Activated CD4-positive, alpha-beta T cell treated with anti-CD3 and anti-CD28 coated beads, Interleukin-2, amount 10 ng/mL, durations not matched to agents 24 days and 14 days (primary cell): ENCODE measurements at places on chromosomes 11 and 22. TPM values are rescaled to one million over a fixed set of nuclear protein-coding genes. Genes with fewer than 3 reads are reported as not detected.

The CAVIN3 gene
- 35.7 and 36.0 TPM in 2 replicates for total RNA-seq

The TBX1 gene
- total RNA-seq, result 0.09 TPM in 1 of 2 replicates, not detected in the other

The PRG2 gene
- total RNA-seq, result 0.35 and 0.38 TPM in 2 replicates

The SSH3 gene
- total RNA-seq, result 7.1 and 8.1 TPM in 2 replicates

The IL18 gene
- 0.12 TPM in 1 of 2 replicates, not detected in the other for total RNA-seq

The VSIG2 gene
- 0.23 TPM in 1 of 2 replicates, not detected in the other for total RNA-seq

The MUC15 gene
- not detected in 2 replicates for total RNA-seq

The RNF141 gene
- 14.3 and 15.4 TPM in 2 replicates for total RNA-seq

The OR4D11 gene
- total RNA-seq, result not detected in 2 replicates

- H3K27ac ChIP-seq, result no peak overlapping the region
- no peak overlapping the region for H3K4me3 ChIP-seq
- no peaks in the 10 kb centered on the region for H3K36me3 ChIP-seq
- H3K27me3 ChIP-seq, result peaks cover 11% of the 10 kb centered on the region
- DNase-seq, result no peak
- no peaks in the 10 kb centered on the region for H3K4me1 ChIP-seq
These were observed 1.4 kb upstream of the MS4A13 start for GRCh38 chr11:60513496-60514460.

DNA sequence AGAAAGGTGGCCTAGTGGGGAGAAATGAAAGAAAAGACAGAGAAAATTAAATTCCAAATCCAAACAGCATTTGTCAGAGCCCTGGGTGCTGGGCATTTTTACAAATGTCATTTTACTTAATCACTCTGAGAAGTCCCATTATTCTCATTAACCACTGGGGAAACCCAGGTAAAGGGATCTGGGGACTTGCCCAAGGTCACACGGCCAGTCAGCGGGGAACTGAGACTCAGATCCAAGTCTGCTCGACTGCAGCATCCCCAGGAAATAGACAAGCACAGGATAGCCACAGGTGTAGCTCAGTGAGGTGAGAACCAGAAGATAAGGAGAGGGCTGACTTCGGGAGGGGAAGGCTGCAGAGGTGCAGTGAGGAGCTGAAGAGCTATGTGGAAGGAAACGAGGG, 7.9 kb downstream of the NRXN2 start:
- H3K27ac ChIP-seq, result no peak overlapping the region
- peaks cover 2% of the 10 kb centered on the region for H3K4me1 ChIP-seq
- no peak overlapping the region for H3K4me3 ChIP-seq
- H3K36me3 ChIP-seq, result no peaks in the 10 kb centered on the region

DNA sequence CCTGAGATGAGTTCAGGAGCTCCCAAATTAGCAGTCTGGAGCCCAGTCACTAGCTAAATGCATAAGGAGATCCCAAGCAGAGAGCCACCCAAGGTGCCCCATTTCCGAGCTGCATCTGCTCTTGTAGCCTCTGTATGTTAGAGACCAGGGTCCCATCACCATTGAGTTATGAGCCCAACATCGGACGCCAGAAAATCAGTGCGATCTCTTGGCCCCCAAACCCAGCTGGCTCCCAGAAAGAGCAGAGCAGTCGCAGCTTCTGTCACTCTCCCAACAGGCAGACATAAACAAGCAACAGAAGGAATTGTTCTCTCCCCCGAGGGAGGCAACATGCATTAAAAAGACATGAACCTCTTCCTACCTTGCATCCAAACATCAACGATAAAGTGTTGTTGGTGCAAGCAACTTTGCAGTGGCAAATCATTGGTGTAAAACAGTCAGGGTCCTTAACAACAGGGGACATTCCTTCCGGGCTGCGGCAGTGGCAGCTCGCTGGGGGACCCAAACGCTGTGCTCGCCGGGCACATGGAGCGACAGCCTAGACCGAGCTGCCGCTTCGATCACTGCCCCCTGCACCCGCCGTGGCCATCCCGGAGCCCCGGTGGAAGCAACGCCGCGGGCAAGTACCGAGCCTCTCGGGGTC, 907.1 kb downstream of the DLG2 start:
- H3K4me1 ChIP-seq, result peaks cover 5% of the 10 kb centered on the region
- H3K36me3 ChIP-seq, result no peaks in the 10 kb centered on the region
- DNase-seq, result peak; percentile 54
- peaks cover 21% of the 10 kb centered on the region for H3K27me3 ChIP-seq

DNA sequence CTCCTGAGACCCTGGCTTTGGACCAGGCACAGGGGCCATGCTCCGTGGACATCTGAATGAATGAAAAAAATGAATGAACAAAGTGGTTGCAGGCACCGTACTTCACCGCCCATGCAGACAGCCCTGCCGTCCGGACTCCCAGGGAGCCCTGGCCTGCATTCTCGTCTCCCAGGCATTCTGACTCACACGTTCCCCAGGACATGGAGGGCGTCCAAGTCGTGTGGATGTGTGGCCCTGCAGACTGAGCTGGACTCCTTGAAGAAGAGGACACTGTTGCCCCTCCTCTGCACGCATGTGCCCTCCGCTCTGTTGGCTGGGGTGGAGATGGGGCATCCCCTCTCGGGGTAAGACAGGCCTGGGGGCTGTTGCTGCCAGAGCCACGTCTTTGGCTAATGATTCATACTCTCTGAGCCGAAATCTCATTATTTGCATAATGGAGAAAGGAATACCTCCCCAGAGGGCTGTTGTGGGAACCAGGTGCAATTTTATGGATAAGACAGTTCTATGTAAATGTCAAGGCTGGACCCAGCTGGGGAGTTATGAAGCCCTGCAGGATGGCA, 49.7 kb downstream of the RTL6 start:
- H3K4me1 ChIP-seq, result no peaks in the 10 kb centered on the region
- no peaks in the 10 kb centered on the region for H3K36me3 ChIP-seq
- peaks cover 2% of the 10 kb centered on the region for H3K27me3 ChIP-seq
- no peak overlapping the region for H3K27ac ChIP-seq
- no peak overlapping the region for H3K4me3 ChIP-seq
- no peak for DNase-seq

- no peaks in the 10 kb centered on the region for H3K4me1 ChIP-seq
- H3K27me3 ChIP-seq, result peaks cover 17% of the 10 kb centered on the region
- DNase-seq, result no peak
- no peaks in the 10 kb centered on the region for H3K36me3 ChIP-seq
- H3K4me3 ChIP-seq, result no peak overlapping the region
These were observed 7.7 kb downstream of the OR2AG1 start for GRCh38 chr11:6790546-6790945.

DNA sequence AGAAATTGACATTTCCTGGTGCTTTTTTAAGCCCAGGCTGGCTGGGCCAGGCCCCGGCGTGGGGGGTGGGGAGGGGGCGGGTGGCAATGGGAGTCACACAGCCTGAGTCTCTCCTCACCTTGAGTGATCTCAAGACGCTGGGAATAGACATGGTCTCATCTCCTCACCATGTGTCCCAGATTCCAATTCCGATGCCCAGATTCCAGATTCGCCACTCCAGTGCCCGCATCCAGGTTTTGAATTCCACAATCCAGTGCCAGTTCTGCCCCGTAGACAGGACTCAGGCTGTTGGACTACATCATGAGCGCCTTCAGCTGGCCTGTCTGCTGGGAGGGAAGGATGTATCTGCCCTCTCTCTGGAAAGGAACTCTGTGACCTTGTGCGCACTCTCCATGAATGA, 19.1 kb downstream of the KCNC1 start:
- H3K4me1 ChIP-seq, result no peaks in the 10 kb centered on the region
- no peak overlapping the region for H3K4me3 ChIP-seq
- H3K27me3 ChIP-seq, result no peaks in the 10 kb centered on the region

- H3K4me1 ChIP-seq, result peaks cover 14% of the 10 kb centered on the region
- H3K4me3 ChIP-seq, result peak overlapping the region; percentile 21
- DNase-seq, result no peak
- H3K27me3 ChIP-seq, result no peaks in the 10 kb centered on the region
- H3K27ac ChIP-seq, result no peak overlapping the region
These were observed 2.8 kb upstream of the SELENOO start for GRCh38 chr22:50197856-50198623.

DNA sequence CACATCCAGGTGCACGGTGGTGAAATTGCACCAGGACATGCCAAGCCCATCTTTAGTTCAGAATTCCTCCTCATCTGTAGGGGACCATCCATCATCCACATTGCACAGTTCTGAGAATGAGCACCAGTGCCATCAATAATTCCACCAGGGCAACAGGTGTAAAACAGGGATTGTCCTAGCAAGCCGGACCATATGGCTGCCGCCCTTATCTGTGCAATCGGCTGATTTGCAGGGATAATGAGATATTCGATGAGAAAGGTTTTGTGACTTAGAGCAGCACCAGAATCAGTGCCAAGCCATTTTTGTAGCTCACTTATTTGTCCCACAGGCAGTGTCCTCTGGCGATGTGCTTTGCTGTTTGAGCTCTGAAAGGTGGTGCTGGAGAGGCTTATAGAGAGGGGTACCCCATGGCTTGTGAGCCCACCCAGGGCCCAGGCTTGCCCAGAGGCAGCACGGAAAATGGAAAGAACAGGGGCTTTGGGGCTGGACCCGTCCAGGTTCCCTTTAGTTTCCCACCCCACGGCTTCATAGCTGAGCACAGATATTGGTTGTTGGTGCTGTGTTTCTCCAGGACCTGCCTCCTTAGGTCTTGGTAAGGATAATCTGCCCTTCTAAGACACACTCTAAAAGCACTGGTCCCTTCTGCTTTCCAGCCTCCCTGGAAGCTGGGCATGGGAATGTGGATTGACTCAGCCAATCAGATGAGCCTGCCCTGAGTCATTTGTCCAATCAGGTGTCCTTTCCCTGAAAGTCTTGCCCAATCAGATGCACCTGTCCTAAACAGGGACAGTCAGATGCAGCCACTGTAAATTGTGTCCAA, 84.0 kb upstream of the SHANK2 start:
- no peak for DNase-seq
- no peak overlapping the region for H3K27ac ChIP-seq
- no peaks in the 10 kb centered on the region for H3K36me3 ChIP-seq
- no peak overlapping the region for H3K4me3 ChIP-seq
- no peaks in the 10 kb centered on the region for H3K4me1 ChIP-seq

DNA sequence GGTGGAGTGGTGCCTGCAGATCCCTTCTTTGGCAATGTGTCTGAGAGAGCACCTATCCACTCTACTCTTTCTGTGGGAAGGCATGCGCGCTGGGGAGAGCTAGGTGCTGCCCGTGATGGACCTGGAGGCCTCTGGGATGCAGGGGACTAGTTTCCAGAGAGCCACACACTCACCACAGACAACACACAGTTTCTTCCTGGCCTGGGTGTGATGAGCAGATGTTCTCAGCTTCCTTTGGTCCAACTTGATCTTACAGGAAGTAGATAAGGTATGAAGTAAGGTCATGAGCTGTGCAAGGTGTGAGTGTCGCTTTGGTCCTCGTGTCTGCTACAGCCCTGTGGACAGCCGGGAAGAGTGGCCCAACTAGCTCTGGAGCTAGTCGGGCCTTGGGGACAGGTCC, 27.3 kb upstream of the SUSD2 start:
- DNase-seq, result peak; percentile 74
- peak overlapping the region; percentile 67 for H3K4me3 ChIP-seq
- H3K36me3 ChIP-seq, result peaks cover 10% of the 10 kb centered on the region
- no peaks in the 10 kb centered on the region for H3K27me3 ChIP-seq
- peak overlapping the region; percentile 76 for H3K27ac ChIP-seq

- no peak overlapping the region for H3K4me3 ChIP-seq
- no peak for DNase-seq
- H3K27me3 ChIP-seq, result no peaks in the 10 kb centered on the region
- H3K27ac ChIP-seq, result peak overlapping the region; percentile 73
- H3K4me1 ChIP-seq, result peaks cover 45% of the 10 kb centered on the region
These were observed 39.9 kb downstream of the CD6 start for GRCh38 chr11:61011229-61011870.
